ENCODE measurements at places on chromosomes 6 and 20. TPM values are rescaled to one million over a fixed set of nuclear protein-coding genes. Genes with fewer than 3 reads are reported as not detected.

GRCh38 chr20:44364068-44364467 is 8.6 kb downstream of the HNF4A start:
- H3K27me3 ChIP-seq, result peaks cover 4% of the 10 kb centered on the region
- DNase-seq, result no peak
- H3K4me3 ChIP-seq, result no peak overlapping the region
- no peaks in the 10 kb centered on the region for H3K4me1 ChIP-seq

- peak overlapping the region; percentile 83 for H3K27ac ChIP-seq
- DNase-seq, result no peak
- peaks cover 47% of the 10 kb centered on the region for H3K4me1 ChIP-seq
- peaks cover 18% of the 10 kb centered on the region for H3K36me3 ChIP-seq
Observed at GRCh38 chr6:127481111-127481510, 21.9 kb upstream of the KIAA0408 start.

- H3K36me3 ChIP-seq, result no peaks in the 10 kb centered on the region
- no peak overlapping the region for H3K27ac ChIP-seq
- H3K4me1 ChIP-seq, result no peaks in the 10 kb centered on the region
Observed at GRCh38 chr6:148140772-148141557, 201.7 kb upstream of the SASH1 start.

The FOXF2 gene
- 0.61 TPM for total RNA-seq

DNA sequence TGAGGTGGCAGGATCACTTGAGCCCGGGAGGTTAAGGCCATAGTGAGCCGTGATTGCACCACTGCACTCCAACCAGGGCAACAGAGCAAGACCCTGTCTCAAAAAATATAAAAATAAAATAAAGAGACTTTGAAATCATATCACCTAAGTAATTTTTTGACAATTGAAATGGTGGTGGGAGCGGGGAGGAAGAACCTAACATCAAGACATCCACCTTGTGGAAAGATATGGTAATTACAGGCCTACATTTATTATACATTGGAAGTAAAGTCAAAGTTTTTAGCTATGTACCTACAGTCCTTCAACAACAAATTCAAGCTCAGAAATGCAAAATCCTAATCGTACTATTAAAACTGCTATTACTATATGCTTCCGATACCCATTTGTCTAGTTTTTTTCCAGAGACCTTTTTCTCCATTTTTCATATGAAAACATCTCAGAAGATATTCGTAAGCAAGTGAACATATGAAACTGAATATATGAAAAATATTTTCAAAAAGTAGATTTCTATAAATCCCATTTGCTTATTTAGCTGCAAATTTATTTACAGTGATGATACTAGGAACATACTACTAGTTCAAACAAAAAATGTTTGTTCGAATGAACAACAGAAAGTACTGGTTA is 83.3 kb downstream of the SYCP2 start:
- no peaks in the 10 kb centered on the region for H3K36me3 ChIP-seq
- peaks cover 2% of the 10 kb centered on the region for H3K27me3 ChIP-seq
- H3K4me1 ChIP-seq, result no peaks in the 10 kb centered on the region
- no peak overlapping the region for H3K27ac ChIP-seq
- DNase-seq, result peak; percentile 9
